Panc1 (cell line): ENCODE measurements at places on chromosomes 6 and 20. TPM values are rescaled to one million over a fixed set of nuclear protein-coding genes. Genes with fewer than 3 reads are reported as not detected.

GRCh38 chr6:165846123-165846966, 183.3 kb upstream of the PDE10A start:
- DNase-seq = no peak

- DNase-seq = no peak
These were observed 277.3 kb upstream of the CHD6 start for GRCh38 chr20:41895241-41896032.

DNA sequence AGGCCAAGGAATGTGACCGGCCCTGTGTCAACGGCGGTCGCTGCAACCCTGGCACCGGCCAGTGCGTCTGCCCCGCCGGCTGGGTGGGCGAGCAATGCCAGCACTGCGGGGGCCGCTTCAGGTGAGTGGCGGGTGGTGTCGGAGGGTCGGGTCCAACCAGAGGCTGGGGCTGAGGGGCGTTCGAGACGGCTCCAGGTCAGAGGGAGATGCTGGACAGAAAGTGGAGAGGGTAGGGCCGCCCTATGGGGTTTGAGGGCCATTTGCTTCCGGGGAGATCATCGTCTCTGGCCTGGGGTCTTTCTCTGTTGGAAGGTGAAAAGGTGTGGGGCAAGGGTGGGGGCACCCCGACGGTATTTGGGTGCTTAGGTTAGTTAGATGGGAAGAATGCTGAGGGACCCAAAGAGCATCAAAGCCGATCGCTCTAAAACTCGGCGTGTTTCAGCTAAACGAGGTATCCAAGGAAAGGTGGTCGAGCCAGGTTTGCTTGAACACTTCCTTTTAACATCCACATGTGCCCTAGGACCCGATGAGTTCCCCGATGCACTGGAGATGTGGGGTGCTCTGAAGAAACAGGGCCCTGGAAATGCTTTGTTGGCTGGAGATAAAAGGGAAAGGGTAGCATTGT, 691 bp downstream of the ATRN start:
- DNase-seq = no peak

- DNase-seq = no peak
These were observed 255.1 kb downstream of the CDH26 start for GRCh38 chr20:60213126-60213893.

GRCh38 chr20:23915844-23916243, 36.3 kb upstream of the CST5 start:
- DNase-seq = no peak

GRCh38 chr6:104700371-104701185, 159.1 kb downstream of the HACE1 start:
- DNase-seq = no peak

- no peak for DNase-seq
These were observed 85.2 kb upstream of the MYL9 start for GRCh38 chr20:36455972-36456625.

DNA sequence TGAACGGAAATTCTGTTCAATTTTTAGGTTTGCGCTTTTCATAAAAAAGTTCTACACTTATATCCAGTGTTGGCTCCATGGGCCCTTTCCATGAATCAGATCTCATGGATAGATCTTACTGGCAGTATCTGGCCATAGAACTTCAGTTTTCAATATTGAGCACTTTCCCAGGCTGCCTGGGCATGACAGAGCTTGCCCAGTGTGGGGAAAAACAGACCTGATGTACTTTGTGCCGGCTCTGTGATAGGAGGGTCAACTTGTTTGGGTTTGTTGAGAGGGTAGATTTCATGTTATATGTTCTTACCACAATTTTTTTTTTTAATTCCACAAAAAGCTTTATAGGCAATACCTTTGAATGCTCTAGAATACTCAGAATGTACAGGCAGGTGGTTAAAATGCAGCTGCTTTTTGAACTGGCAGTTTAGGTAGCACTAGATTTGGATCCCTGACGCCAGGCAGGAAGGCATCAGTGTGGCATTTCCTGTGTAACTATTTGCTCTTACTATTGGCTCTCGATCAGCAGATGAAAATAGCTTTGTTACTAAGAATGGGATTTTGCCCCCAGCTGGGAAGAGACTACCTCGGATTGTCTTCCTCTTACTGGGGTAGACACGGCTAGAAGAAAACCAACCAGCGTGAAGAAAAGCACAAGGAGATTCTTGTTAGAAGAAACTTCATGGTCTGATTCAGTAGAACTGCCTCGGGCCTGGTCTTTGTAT, 404.9 kb upstream of the SOX4 start:
- no peak for DNase-seq

The TEAD3 gene
- 10.7 TPM for total RNA-seq

The ABCF1 gene
- total RNA-seq = 94.9 TPM
